Stimulated activated CD4-positive, alpha-beta T cell treated with anti-CD3 and anti-CD28 coated beads, Interleukin-2, amount 100 ng/mL, for 24 hours (primary cell): ENCODE measurements at places on chromosomes 2 and 18.

GRCh38 chr2:33784488-33784887 is 185.4 kb upstream of the FAM98A start:
- no peak for DNase-seq

DNA sequence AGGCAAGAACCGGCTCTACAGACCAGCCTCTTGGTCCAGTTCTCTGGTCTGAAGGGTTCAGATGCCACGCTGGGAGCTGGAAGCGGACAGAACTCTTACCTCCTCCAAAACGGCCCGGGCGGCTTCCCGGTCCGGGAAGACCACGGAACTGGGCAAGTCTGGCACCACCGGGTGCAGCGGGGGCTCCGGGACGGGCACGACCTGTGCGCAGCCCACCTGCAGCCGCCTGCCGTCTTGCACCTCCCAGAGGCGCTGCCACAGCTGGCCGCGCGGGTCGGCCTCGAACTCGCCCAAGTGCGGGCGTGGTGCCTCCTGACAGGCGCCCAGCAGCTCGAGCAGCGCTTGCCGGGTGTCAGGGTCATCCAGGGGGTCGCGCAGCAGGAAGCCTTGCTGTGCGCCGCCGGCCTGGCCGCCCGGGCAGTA is 773 bp downstream of the CMPK2 start:
- DNase-seq = peak; percentile 22

DNA sequence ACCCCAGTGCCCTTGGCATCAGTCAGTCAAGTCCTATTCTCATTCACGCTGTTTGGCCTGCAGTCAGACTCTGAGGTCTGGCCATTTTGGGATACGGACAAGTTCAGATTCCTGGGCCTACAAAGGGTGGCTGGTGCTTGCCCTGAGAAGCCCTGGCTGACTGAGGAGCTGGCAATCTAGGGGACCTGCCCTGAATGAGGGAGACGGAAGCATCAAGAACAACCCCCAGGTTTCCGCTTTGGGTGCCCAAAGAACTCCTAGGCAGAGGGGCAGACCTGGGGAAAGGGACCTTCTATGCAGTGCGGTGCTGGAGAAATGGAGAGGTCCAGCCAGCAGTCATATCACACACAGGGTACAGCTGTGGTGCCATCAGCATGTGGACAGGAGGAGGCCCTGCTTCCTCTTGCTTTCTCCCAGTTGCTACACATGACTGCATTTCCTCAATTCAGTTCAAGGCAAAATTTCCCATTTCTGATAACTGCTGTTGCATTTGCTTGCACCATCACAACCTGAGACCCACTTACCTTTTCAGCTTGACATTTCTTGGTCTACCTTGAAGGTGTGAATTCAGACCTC is 70.9 kb upstream of the LGALSL start:
- DNase-seq = no peak

GRCh38 chr2:32063310-32064020 is at the start of gene SPAST:
SPAST (plus strand) TSS chr2:32063556; CDS start chr2:32063832, 276 bp downstream.
- peak; percentile 98 for DNase-seq

GRCh38 chr2:188534875-188535274 is 243.2 kb downstream of the GULP1 start:
- DNase-seq = no peak

DNA sequence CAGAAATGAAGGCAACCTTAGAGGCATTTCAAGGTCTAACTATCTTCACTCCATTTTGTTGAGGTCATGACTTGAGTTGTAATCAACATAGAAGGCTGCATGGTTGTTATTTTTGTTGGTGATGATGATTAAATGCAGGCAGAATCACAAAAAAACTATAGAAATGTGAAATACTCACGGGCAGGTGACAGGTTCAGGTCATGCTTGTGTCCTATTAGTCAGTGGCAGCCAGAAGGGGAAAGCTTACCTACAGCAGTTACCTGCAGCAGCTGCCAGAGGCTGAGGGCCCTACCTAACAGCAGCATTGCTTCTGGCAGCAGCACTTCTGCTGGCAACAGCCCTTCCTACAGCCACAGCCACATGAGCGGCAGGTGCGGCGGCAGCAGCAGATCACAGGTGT is 394 bp downstream of the SCYGR3 start:
- no peak for DNase-seq

DNA sequence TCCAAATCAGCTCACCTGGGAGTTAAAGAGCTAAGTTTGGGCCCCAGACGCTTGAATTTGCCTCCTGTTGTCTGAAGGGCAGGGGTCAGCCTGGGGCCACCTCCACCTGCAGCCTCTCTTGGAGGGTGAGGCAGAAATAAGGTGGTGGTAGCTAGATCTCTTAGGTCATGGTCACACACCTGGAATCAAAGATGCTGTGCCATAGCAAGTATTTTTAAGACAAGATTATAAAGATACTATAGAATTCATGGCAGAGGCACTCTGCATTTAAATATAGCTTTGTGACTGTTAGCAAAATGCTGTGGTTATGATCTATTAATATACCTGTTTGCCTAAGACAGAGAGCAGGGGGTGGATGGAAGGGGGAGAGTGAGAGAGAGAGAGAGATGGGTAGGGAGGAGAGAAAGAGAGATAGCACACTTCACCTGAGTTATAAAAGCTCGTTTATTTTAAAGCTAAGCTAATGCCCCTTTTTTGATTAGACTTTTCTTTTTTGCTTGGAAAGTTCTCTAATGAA is 242.7 kb downstream of the TMEM182 start:
- no peak for DNase-seq

DNA sequence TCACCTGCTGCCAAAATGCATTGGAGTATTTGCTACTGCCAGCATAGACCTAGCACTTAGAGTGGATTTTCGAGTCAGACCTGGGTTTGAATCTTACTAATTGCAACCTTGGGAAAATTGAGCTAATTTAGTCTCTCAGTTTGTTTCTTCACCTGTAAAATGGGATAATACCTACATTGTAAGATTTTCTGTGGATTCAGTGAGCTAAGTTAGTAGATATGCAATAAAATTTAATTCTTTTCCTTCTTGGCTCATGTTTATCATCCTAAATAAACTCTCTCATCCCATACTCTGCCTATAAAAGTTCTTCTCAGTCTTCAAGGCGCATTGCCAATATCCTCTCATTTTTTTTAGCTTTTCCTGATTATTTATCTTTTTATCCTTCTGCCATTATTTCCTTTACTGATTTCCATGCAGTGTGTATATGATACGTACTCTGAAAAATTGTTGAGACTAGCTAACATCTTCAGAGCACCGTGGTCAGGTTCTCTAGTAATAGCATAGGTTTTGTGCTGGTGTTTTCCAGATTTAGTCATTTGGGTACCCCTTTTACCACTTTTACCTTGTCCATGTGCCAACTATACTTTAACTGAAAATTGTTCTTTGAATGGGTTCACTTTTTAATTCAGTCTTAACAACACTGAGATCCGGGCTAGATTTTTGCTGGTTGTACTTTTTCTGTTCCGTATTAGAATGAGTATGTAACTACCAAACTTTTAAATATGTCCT is 7.3 kb downstream of the CEP192 start:
- DNase-seq = no peak
